CMK (cell line): ENCODE measurements at places on chromosomes 6 and 20.

DNA sequence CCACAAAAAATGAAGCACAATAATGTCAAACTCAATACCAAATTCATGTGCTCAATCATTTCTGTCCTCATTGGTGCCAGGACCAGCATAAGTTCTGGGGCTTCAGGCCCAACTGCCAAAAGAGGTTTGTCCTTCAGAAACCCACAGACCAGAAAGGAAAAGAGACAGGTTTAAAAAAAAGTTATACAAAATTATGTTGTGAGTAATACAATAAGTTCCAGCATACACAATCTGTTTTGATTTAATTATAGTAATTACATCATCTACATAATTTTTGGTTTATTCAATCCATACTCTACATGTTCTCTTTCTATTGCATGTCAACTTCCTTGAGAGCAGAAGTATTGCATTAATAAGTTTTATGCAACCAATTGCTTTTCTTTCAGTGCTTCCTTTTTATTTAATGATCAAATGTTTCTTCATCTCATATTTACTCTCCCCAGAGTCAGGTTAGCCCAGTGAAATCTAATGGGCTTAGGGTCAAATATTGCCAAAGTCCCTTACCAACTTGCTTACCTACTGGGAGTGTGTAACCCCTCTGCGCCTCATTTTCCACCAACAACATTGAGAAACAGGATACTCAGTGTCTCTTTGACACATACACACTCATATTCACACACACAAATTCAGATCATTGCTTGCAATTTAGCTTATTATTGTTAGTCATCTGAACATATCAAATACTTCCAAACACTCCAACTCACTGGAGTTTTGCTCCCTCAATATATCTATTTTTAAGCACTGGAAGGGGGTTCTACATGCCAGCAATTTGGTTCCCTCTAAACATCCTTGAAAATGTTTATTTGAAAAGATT lies 424.4 kb upstream of the MARCKS start:
- DNase-seq, result no peak

DNA sequence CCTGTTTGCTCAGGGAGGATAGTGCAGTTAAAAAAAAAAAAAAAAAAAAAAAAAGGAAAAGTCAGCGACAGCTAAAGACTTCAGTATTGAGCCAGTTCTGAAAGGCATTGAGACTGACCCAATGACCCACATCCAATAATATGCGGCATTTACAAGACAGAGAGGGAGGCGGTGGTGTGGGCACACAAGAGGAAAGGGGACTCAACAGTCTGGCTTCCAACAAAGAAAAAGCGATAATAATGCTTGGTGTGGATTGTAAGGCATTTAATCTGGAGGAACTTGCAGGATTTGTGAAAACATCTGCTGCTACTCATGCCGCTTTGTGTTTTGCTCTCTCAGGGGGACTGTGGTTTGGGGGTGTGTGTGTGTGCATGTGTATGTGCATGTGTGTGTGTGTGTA lies 784.3 kb upstream of the CHD6 start:
- no peak for DNase-seq

GRCh38 chr6:7003041-7003440 lies 104.7 kb upstream of the RREB1 start:
- no peak for DNase-seq

DNA sequence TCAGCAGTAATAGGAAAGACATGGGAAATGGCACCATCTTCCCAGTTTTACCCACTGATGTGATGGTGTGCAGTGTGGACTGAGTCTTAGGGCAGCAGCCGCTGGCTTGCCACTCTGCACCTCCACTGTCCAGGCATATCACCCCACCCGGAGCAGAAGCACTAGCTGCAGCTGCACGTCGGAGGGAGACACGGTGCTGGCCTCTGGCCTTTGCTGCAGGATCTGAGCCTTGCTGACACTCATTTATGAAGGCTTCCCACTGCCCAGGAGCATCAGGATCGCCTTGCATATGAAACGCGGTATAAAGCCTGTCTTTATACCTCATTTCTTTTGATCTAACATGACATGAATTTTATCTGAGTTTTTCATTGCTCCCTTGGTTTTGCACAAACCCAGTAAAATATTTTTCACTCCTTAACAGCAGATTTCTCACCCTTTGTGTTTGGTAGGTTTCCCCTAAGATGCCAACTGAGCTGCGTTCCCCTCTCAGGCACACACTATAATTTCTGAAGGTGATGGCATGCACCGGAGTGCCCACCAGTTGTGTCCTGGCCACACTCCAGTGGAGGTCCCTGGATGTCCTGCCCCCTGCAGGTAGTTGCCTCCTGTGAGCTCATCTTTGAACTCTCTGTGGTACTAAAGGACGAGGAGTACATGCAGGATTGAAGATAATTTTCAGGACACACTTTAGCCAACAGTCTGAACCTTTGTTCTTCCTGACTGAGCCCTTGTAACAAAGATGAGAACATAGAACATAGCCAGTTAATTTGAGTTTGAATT lies 9.0 kb upstream of the EXOC2 start:
- DNase-seq, result no peak

DNA sequence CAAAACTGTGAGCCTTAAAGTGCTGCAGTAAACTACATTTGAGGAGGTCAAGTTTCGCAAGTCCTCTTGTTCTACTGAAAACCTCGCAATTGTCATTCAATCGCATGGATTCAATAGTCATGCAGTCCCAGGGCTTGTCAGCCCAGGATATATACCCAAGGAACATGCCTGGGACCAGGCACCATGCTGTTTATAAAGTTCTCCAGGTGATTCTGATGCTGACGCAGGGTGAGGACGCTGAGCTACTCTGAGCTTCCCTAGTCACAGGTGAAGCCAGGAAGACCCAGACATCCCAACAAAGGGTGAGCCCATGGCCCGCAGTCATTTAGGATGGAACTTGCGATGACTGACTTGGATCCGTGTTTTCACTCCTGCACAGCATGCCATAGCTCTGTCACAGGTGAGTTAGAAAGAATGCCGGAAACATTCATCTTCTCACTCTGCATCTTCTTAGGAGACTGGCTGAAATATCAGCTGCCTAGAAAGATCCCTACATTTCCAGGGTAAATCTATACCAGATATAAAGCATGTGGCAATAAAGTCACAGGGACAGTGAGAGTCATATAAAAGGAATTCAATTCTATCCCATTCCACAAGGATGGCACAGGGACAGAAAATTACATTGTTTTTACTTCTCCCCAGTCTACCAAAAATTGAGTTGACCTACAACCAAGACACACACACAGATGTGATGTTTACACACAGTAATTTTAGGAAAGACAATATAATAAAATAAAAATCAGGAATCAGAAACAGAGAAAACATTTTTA lies 27.0 kb upstream of the SSTR4 start:
- no peak for DNase-seq

GRCh38 chr20:45518282-45518681 lies 2.9 kb upstream of the SPINT3 start:
- DNase-seq, result no peak

GRCh38 chr6:15538766-15539495 lies 123.9 kb downstream of the DTNBP1 start:
- DNase-seq, result no peak

- DNase-seq, result no peak
Measured at GRCh38 chr20:48769069-48769983, 58.5 kb downstream of the PREX1 start.

- no peak for DNase-seq
Measured at GRCh38 chr20:39825950-39826349, 863.1 kb downstream of the MAFB start.

DNA sequence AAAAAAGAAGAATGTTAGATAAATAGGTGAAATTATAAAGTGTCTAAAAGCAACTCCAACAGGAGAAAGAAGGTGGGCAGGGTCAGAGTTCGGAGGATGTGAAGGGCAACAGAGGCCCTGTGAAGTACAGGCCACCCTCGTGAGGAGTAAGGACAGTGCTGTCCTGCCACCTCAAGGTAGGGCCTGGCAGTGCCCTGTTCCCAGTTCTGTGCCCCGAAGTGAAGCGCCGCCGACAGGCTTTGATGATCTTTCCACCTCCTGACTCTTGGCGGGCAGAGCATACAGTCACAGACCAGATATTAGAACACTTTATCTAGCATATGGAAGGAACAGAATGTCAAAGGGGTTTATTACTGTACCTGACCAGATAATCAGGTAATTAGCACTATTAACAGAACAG lies 75.8 kb downstream of the GJA10 start:
- DNase-seq, result no peak

GRCh38 chr6:2502096-2502997 lies 248.4 kb downstream of the MYLK4 start:
- no peak for DNase-seq

DNA sequence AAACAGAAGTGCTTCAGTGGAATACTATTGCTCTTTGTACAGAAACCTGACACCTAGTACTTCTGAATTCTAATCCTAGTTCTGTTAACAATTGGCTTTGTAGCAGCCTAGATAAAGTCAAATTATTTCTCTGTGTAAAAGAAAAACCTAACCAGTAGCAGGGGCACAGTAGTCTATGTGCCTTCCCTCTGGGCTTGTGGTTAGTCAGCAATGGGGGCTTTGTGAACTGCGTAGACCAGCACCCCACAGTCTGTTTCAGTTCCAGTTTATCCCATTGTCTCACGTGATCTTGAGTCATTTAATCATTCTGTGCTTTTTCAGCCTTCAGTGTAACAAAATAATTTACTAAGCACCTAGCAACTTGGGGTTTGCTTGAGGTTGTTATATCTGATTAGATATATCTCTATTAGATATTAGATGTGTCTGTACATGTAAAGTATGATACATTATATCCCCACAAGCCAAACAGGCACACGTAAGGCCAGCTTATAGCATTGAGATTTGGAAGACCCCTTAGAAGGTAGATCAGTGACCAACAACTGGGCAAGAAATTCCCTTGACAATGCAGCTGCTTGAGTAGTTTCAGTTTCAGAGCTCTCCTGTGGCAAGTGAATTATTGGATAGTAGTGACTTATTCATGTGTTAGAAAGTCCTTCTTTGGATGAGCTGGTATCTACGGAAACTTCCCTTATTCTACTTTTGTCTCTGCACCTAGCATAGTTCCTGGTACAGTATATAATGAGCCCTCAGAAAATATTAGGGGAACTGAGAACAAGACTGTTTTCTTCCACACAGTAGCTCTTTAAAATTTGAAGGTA lies 27.9 kb upstream of the CCR6 start:
- no peak for DNase-seq

DNA sequence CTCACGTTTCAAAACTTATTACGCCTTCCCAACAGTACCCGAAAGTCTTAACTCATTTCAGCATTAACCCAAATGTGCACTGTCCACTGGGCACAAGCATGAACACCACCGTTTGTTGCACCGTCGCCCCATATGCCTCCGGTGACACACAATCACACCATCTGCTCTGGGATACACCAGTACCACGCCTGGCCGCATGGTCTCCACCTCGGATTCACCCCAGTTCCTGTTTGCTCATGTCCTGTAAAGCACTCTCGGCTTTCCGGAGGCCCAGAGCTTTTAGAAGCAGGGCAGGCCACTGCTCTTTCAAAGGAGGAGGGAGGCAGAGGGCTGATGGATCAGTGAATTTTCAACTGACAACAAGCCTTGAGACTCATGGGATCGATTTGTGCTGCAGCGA lies 1570.0 kb upstream of the DEFB115 start:
- no peak for DNase-seq

GRCh38 chr20:51050531-51051075 lies 27.7 kb upstream of the KCNG1 start:
- no peak for DNase-seq

GRCh38 chr6:132199343-132199742 lies 201.9 kb downstream of the MOXD1 start:
- DNase-seq, result no peak

DNA sequence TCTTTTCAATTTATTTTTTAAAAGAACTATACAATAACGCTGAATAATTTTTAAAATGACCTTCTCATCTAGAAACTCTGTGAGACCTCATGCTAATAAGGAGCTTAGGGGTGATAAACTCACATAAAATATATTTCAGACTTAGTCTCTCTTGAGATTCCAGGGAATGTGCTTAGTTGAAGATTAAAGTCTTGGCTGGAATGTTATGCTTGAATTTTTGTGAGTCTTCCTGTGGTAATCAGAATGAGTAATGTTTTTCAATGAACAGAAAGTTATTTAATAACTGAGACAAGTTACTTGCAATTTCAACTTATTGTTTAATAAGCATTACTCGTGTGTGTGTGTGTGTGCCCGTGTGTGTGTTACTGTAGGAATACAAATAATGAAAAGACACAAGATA lies 379.9 kb upstream of the EPHA7 start:
- DNase-seq, result no peak

DNA sequence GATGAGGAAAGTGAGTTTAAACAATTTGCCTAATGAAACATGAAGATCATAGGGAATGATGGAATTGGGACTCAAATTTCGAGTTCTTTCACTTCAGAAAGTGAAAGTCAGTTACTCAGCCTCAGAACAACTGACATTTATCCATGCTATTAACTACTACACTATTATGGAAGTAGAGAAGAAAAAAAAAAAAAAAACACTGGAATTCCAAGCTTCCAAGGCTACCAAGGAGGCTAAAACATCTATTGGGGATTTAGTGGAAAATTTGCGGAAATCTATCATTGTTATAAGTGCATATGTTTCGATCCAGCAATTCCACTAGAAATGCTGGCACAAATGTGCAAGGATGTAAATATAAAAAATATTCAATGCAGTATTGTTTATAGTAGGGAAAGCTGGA lies 70.4 kb downstream of the TSHZ2 start:
- no peak for DNase-seq

GRCh38 chr6:88548891-88549505 lies 382.9 kb upstream of the CNR1 start:
- DNase-seq, result no peak

DNA sequence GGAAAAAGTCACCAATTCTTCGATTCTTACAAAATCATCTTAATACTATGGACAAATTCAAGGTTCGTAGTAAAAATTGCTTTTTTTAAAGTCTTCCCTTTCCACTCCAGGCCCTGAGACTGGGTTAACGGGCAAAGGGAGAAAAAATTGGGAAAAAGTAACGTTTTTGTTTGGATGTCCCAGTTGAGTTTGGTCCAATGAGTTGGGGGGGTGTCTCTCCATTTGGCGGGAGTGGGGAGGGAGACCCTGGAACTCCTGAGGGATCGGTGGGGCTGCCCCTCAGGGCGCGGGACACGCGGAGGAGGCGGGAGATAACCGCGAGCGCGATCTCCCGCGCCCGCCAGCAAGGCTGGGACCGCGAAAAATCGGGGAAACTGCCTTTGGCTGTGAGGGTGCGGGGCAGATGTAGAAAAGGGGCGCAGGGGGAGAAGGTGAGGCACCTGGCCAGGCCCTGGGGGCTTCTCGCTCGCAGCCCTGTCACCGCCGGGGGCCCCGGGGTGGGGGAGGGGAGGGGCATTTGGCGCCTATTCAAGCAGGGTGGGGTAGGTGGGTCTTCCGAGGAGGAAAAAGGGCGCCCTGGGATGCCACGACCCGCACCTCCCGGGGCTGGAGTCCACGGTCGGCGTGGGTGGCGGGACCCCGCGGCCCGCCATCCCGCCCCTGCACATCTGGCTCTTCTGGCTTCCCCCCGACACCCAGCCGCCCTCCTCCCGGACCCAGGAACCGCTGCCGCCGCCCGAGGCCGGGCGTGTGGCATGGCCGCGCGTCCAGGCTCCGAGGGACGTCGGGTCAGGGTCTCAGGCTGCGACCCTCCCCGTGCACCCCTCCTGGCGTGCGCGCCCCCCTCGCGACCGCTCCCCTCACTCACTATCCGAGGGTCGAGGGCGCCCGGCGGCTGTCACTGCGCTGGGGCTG lies 595 bp downstream of the FBXO5 start:
- no peak for DNase-seq

GRCh38 chr6:144008120-144008811 lies at the start of gene PLAGL1:
Gene PLAGL1 (minus strand): TSS chr6:144008259. CDS start chr6:143948136, 60,123 bp downstream.
- no peak for DNase-seq
